Fibroblast of pulmonary artery (primary cell): ENCODE measurements at places on chromosomes 6 and 20.

GRCh38 chr20:842547-842940 lies 9.0 kb downstream of the FAM110A start:
- no peak for DNase-seq

- peak; percentile 62 for DNase-seq
Measured at GRCh38 chr6:7568021-7568420, 22.0 kb upstream of the SNRNP48 start.

GRCh38 chr20:47358672-47359529 lies 2.4 kb upstream of the ZMYND8 start:
- peak; percentile 95 for DNase-seq

DNA sequence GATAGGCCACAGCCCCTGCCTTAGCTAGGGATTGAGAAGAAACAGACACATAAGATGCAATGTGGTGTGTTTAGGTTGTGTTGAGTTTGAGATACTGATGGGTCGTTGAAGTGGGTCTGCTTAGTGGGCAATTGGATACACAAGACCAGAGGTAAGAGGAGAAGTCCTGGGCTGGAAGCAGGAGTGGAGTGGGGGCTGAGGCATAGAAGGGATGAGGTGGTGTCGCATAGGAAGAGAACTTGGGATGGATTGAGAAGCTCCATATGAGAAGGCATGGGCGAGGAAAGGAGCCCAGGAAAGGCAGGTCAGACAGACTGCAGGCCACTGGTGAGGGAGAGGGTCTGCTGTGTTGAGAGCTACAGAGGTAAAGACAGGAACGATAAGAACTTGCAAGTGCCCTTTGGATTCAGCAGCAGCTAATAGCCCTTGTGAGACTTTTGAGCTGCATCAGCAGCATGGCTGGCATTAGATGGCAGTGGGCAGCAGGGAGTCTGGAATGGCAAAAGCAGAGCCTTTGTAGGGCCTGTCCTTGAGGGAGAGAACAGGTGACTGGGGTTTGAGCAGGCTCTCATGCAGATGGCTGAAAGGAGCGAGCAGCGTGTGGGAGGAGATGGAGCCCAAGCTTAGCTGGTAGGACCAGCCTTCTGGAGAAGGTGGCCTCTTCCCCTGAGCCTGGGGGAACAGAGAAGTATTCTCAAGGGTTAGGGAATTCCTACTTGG lies 33.2 kb downstream of the PLCG1 start:
- DNase-seq: no peak

GRCh38 chr6:37029249-37029971 lies 24.0 kb downstream of the FGD2 start:
- peak; percentile 93 for DNase-seq

DNA sequence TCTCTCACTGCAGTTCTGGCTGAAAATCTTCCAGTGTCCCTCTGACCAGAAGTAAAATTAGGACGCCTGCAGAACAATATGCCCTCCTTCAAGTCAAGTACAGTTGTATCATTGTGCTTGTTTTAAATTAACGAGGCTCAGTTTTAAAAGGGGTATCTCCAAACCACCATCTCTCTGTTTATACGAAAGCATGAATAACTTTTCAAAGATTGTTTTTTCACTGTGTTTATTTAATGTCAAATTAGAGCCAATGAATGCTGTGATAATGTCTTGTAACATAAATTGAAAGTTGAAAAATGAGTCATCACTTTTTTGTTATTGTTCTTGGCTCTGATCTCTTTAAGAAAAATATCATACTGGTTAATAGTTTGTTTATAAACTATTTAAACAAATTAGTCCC lies 230.7 kb upstream of the THEMIS start:
- peak; percentile 37 for DNase-seq

GRCh38 chr6:33313105-33313708 lies 671 bp downstream of the TAPBP start:
- no peak for DNase-seq

- DNase-seq: no peak
Measured at GRCh38 chr6:4340544-4340943, 205.2 kb upstream of the ECI2 start.

DNA sequence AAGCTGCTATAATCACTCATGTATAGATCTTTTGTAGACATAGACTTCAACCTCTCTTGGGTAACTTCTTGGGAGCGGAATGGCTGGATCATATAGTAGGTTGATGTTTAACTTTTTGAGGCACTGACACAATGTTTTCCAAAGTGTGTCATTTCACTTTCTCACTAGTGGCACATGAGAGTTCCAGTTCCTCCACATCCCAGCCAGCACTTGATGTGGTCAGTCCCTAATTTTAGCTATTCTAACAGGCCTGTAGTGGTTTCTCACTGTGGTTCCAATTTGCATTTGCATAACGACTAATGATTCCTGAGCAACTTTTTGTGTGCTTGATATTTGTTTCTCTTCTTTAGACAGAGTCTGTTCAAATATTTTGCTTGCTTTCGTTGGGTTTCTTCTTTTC lies 221.3 kb downstream of the DLL1 start:
- no peak for DNase-seq

GRCh38 chr6:4472222-4472621 lies 304.0 kb upstream of the CDYL start:
- no peak for DNase-seq

DNA sequence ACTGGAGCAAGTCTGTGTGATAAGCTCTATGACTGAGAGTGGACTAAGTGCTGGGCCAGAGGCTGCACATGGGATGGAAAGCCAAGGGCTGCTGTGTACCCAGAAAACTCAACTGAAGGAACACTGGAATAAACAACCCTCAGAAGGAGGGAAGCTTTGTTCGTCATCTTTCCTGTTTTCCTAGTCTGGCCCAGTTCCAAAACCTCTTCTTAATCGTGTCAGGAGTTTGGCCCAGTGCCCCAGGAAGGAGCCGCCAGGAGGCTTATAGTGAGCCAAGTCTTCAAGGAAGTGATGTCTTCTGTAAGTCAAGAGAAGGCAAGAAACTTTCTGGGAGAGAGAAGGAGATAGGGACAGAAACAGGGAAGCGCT lies 23.3 kb upstream of the TOP1 start:
- peak; percentile 99 for DNase-seq

DNA sequence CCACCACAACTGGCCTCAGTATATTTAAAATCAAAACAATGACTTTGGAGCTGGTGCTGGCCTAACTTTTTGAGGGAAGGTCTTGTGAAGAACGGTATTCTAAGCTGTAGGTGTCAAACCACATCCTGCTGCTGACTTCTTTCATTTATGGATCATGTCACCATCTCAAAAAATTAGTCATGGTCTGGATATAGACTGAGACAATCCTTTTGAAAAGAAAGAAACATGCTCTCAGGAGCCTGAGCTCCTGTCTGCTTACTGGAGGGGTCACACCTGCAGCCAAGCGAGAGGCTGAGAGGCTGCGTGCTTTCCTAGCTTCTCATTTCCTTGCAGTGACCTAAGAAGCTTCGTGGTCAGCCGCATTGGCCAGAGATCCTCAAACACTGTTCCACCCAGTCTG lies 55.2 kb downstream of the TIAM2 start:
- no peak for DNase-seq

DNA sequence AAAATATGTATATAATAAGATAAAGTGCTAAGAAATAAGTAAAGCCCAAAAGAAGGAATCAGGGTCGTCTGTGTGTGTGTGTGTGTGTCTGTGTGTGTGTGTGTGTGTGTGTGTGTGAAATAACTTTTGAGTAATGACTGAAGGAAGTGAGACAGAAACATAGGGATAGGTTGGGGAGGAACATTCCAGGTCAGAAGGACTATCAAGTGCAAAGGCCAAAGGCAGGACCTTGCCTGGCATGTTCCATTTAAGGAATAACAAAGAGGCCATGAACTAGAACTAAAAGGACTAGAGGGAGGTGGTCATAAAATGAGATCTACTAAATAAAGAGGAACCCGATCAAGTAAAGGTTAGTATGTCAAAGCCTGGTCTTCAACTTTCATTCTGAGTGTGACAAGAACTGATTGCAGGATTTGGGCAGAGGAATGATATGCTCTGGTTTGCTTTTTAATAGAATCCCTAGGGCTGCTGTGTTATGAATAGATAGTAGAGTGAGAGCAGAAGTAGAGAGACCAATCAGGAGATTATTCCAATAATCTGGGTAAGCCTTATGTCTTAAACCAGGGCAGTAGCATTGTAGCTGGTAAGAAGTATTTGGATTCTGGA lies 6.9 kb downstream of the ENPP3 start:
- no peak for DNase-seq

DNA sequence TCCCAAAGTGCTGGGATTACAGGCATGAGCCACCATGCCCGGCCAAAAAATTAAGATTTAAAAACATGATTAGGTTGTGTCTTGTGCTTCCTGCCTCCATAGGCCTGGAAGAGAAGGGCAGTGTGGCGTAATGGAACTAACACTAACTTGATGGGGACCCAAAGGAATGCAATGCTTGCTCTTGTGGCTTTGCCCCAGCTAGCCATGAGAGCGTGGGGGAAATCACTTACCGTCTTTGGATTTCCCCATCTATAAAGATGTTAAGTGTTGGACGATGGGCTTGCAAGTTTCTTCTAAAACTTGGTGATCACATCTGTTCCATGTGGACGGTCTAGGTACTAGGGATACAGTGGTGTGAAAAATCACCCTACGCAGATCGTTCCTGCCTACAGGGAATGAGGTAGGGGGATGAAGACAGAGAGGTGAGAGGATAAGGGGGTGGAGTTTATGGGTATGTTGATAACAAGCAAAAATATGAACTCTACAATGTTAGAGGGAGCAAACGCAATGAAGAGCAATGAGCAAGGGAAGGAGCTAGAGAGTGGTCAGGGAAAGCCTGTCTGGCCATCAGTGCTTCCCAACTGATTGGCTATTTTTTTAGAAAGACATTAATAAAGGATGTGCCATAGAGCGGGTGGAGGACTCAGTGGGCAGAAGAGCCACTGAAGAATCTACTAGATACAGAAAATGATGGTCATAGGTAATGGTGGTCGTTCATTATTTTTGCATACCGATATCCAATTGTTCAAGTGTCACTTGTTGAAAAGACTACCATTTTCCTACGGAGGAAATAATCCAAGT lies 165.2 kb downstream of the BCAS1 start:
- no peak for DNase-seq

- no peak for DNase-seq
Measured at GRCh38 chr20:62021793-62022385, 43.8 kb downstream of the TAF4 start.

DNA sequence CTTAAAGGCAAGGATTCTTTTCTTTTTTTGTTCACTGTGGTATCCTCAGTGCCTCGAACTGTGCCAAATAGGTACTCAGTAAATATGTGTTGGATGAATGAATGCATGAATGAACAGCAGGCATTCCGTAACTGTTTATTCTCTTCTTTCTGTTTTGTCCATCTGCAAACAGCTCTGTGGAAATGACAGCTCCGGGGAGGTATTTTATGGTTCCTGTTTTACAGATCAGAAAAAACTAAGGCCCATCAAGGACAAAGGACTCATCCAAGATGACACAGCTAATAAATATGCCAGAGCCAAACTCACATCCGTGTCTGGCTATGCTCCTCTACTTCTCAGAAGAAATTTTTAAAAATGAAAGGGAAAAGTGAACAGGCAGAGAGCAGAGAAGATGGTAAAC lies 21.0 kb downstream of the JPH2 start:
- DNase-seq: peak; percentile 38

- DNase-seq: no peak
Measured at GRCh38 chr6:151443911-151444621, 7.9 kb downstream of the RMND1 start.

DNA sequence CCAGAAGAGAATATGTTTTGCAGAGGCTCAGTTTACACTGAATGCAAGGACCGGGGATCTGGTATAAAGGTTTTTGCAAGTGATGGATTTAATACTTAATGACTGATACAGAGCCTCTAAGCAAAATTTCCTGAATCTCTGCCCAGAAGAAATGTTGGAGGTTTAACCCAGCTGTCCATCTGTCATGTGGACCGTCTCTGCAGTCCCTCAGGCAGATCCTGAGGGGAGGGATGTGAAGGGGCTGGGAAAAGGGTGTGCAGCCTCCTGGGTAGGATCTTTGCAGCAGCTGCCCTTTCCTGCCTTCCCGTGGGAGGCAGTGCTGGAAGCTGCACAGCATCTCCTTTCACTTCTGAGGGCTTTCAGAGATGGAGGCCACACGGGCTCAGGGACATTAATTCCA lies 207.0 kb downstream of the SLC24A3 start:
- no peak for DNase-seq

DNA sequence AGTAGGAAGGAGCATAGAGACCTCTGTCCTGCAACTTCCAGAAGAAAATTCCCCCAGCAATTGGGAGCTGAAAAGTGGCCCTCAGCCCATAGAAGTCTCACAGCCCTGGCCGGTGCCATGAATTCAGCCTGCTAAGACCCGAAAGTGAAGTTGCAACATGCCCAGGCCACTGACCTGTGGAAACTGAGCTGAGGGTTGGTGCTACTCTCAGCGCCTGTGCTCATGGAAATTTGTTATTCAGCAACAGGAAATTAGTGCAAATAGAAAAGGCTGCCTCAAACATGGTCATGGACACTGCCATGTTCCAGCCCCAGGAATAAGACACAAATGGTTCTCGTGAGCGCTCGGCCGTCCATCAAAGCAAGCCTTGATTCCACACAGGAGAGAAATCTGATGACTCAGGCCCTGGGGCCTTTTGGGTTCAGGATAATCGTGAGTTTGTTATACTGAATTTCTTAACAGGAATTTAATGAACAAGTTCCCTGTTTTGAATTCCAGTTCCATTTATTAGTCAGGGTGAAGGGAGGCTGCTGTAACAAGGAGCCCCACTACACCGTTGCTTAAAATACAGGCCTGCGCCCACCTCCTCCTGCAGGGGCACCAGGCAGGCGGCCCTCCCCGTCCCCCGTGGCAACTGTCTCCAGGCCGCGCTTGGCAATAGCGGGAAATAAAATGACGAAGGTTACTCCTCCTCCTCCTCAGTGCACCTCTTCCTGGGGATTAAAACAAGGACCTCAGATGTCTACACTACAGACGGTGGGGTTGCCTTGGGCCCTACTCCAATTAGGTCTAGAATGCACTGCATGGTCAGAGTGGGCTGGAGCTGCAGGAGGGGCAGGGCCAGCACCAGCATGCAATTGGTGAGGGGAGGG lies 152.9 kb downstream of the ERMARD start:
- no peak for DNase-seq
